DMS153 (cell line): ENCODE measurements at places on chromosomes 5 and 9.

DNA sequence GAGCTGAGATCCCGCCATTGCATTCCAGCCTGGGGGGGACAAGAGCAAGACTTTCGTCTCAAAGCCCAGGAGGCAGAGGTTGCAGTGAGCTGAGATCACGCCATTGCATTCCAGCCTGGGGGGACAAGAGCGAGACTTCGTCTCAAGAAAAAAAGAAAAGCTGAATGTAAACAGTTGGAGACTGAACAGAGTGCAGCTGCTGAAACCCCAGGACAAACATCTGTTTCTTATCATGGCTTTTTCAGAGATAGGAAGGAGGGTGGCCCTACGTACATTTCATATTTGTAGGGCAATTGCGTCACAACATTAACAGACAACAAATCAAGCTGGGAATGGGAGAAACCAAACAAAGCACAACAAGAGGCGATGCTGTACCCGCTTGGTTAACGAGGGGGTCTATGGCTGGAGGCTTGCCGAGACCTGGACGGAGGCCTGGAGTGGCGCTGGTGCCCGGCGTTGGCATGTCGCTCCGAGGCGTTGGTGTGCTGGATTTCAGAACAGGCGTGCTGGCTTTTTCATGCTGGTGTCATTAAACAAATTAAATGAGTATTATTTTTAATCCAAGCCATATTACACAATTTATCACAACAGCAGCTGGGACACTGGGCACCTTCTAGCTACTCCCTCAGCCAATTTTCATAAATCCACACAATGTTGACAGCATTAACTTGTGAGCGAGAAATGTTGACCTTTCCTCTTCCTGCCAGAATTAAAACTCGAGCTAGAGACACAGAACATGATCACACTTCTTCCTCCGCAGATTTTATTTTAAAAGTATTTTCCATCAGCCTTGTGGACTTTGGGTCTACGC is 76.1 kb downstream of the TLE1 start:
- no peak for DNase-seq

DNA sequence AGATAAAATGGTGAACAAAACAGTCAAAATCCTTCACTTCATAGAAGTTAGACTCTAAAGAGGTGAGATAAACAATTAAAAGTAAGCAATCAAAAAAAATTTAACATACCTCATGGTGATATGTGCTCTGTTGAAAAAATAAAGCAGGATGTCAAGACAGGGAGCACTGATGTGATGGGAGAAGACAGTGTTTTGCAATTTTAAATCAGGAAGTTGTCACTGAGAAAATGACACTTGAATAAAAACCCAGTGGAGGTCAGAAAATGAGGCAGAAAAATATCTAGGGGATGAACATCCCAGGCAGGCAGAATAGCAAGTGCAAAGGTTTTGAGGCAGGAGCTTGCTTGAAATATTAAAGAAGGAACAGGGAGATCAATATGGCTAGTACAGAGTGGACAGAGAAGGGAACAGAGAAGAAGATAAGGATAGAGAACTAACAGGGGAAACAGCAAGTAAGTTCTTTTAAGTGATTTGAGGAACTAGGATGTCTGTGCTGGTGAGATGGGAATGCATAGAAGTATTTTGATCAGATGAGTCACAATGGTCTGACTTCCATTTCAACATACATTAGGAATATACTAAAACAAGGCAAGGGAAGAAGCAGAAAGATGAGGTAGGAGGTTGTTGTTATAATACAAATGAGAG is 130.4 kb downstream of the CHSY3 start:
- no peak for DNase-seq

- no peak for DNase-seq
These were observed 11.3 kb upstream of the SLC2A6 start for GRCh38 chr9:133490201-133490681.

DNA sequence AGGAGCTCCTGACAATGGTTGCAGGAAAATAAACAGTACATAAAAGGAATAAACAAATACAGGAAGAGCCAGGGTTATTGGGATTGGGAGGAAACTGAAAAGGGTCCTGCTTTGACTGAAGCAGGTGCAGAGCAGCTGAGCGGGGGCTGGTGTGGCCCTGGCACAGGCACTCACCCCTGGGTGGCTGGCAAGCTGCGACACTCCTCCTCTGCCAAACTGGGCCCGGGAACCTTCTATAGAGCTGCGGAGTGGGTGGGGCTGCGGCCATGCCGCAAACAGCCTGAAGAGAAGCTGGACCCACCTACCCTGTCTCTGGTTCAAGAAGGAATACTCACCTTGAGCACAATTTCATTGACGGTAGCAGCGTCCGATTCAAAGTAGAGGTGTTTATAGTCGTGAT is 182.5 kb downstream of the GAPVD1 start:
- no peak for DNase-seq

GRCh38 chr9:115038178-115038577 is 79.8 kb downstream of the TNC start:
- DNase-seq, result no peak

- DNase-seq, result no peak
These were observed 318.8 kb downstream of the BNC2 start for GRCh38 chr9:16551692-16552091.
